NCI-H1417 treated with DMSO at 0.1 percent for 48 hours (cell line): ENCODE measurements at places on chromosomes 6 and 20.

DNA sequence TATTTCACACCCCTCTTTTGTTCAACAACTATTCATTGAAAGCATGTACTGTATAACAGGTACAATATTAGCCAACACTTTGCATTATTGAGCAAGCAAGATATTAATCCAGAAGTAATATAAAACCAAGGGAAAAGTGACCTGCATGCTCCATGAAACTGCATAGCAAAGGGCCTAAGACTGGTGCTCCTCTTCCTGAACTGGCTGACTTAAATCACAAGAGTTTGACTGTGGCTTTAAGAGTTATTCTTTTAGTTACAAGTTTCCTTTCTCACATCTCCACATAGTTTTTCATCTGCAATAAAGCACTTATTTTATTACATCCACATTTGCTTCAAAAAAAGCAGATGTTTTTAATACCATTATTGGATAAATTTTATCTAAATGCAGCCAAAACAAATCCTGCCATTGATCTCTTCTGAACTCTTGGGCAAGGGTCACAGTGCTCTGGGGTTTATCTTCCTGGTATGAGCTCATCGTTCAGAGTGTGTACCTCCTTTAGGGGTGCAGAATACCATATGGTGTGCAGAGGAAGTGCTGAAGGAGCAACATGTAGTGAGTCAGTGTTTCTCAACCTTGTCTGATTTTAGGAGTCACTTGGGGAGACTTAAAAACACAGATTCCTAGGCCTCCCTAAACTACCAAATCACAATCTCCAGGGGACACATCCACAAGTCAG lies 1225.9 kb upstream of the MAP3K7 start:
- DNase-seq, result no peak

DNA sequence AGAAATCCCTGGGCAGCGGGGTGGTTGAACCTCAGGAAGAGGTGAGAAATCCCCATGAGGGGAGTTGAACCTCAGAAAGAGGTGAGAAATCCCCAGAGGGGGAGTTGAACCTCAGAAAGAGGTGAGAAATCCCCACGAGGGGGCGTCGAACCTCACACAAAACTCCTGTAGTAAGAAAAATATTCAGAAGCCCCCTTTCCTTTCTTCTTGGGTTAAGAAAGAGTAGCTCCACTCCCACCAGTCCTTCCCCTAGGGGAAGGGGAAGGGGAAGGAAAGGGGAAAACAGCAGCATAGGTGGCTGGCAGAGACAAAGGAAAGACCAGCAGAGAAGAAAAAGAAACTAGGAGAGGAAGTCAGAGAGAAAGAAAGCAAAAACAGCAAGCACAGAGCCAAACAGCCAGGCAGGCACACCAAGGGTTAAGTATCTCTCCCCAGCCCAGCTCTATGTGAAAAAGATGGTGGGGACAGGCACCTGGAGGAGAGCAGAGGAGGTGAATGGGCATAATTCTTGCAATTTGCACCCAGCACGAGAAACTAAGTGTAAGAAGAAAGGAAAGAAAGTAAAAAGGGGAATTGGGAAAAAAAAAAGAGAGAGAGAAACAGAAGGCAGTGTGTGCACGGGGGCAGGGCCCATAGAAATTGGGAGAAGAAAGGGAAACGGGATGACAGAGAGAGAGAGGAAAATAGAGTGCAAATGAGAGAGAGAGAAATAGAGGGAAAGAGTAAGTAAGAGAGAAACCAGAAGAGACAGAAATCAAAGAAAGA lies 88.2 kb downstream of the PLG start:
- no peak for DNase-seq

GRCh38 chr6:170089963-170090362 lies 200.9 kb downstream of the DLL1 start:
- DNase-seq, result no peak

- no peak for DNase-seq
Observed at GRCh38 chr6:52305948-52306767, 21.6 kb upstream of the MCM3 start.

DNA sequence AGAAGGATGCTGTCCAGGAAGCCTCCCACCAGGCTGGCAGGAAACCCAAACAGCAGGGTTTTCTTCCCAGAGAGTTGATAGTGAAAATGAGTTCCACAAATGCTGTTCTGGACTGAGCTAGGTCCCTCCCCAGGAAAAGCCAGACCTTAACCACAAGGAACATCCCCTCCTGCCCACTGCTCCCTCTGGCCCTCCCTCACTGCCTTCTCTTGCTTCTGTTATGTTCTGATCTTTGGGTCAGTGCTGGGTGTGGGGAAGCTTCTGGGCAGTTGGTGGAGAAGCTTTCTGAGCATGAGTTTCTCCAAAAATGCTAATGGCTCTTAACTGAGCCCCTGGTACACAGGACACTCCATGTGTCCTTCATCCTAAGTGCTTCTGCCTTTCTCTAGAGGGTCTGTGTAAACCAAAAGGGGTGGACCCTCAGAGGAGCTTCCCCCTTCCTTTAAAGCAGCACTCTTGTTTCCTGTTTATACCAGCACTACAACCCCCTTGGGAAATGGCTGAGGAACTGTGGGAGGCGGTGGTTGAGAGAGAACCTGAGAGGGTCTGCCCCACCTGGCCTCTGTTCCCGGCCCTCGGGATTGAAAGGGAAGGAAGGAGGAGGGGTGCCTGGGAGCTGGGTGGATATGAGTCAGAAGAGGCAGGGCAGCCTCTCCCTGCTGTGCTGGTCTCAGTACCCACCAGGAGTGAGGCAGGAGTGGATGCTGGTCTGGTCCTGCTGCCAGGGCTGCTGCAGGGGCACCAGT lies 42.0 kb downstream of the CDS2 start:
- peak; percentile 23 for DNase-seq

DNA sequence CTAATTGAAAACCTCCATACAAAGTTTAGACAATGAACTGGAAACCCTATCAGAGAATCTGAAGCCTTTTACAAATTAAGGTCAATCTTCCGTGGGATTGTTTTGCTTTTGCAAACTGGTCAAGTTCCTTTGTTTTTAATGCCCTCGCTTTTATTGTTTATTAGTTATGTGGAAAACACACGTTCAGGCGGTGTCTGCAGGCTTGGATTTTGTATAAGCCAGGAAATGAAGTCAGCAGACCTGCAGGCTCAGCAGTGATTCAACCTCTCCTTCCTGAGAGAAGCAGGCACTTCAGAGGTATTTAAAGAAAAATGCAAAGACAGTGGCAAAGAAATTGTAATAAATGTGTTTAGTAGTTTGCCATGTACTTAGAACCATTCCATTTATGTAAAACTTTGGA lies 103.4 kb upstream of the PDE10A start:
- DNase-seq, result no peak

DNA sequence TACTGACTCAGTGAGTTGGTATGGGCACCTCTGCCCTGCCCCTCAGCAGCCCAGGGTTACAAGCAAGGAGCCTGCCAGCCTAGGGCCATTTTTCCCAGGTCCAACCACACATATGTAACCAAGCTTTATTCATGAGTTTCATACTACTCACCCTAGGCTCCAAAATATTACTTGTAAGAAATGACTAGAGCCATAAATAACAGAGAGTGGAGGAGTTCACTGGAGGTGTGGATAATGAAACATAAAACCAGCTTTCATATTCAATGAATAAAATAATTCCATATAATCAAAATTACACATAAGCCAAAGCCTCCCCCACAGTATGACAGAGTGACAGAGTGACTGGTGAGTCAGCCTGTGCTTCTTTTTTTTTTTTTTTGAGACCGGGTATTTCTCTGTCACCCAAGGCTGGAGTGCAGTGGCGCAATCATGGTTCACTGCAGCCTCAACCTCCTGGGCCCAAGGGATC lies 229.8 kb upstream of the SASH1 start:
- DNase-seq, result no peak

DNA sequence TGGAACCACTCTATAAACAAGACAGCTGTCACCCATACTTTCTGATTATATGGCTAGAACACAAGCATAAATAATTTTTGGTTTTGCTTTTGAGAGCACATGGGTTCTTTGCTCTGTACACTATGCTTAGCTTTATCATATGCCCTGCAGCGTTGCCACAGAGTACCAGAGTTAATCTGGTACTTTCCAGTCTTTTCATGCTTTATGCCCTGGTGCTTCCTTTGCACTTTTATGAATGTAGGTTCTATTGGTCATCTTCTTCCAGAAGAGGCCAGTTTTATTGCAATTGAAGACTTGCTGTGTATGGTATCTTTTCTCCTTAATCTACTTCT lies 20.8 kb downstream of the SHLD1 start:
- no peak for DNase-seq

DNA sequence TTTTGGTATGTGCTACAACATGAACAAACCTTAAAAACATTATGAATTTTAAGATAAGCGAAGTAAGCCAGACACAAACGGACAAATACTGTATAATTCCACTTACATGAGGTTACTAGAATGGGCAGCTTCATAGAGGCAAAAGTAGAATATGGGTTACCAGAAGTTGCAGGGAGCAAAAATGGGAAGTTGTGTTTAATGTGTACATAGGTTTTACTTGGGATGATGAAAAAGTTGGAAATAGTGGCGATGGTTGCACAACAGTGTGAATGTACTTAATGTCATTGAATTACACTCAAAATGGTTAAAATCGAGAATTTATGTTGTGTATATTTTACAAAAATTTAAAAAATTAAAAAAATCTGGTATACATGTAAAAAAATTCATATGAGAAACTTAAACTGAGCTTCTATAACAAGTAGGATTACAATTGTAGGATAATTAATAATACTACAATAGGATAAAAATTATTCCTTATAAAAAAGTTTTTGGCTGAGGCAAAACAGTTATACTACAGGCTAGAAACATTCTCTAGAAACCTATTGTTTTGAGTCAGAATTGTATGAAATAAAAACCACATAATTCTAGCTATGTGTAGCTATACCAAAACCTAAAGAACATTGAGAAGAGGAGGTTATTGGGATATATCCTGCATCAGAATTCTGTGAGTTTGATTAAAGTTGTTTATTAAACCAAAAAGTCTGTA lies 24.8 kb upstream of the DYNLRB1 start:
- DNase-seq, result no peak

GRCh38 chr20:33976959-33977358 lies 16.8 kb upstream of the RALY start:
- DNase-seq, result no peak

GRCh38 chr20:50247196-50248094 lies 56.8 kb downstream of the CEBPB start:
- DNase-seq, result no peak

DNA sequence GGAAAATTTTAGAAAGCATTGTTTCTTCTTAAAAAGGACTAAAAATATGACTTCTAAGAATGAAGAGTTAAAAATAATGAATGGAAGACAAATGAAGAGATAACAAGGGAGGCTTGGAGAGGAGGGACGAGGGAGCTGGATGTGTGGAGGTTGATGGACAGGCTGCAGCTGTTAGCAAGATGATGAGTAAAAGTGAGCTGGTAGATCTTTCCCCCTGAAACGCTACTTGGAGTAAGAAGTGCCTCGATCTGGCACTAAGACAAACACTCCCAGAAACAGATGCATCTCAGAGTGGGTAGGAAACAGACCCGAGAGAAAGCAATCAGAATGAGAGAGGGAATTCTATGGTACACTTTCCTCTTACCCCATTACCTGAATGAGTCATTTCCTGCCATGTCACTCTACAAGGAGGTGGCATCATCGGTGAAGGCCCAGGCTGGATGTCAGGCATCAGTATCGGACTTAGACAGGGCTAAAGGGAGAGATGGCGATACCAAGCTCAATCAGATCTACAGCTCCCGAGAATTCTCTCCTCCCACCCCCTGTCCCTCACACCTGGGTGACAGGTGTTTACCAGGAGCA lies 154.1 kb upstream of the BMP2 start:
- DNase-seq, result no peak

GRCh38 chr6:32154514-32155161 lies 697 bp downstream of the PPT2 start:
- DNase-seq, result no peak

DNA sequence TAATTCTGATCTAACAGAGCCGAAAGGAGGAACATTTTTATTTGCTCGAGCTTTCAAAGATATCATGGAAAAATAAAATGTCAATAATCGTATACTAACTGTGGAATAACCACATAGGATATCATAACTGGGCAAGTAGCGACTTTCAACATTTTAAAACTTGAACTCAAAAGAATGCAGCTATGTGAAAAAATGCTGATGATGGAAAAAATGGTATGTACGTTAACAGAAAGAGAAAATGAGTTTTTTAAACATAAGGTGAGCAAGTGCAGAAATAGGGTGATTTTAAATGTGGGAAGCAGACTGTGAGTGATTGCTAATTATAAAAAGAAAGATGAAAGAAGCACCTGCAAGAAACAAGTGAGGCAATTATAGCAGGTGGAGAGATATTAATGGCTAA lies 238.3 kb upstream of the HSF2 start:
- DNase-seq, result no peak

- no peak for DNase-seq
Observed at GRCh38 chr20:21614980-21615379, 90.5 kb upstream of the PAX1 start.

DNA sequence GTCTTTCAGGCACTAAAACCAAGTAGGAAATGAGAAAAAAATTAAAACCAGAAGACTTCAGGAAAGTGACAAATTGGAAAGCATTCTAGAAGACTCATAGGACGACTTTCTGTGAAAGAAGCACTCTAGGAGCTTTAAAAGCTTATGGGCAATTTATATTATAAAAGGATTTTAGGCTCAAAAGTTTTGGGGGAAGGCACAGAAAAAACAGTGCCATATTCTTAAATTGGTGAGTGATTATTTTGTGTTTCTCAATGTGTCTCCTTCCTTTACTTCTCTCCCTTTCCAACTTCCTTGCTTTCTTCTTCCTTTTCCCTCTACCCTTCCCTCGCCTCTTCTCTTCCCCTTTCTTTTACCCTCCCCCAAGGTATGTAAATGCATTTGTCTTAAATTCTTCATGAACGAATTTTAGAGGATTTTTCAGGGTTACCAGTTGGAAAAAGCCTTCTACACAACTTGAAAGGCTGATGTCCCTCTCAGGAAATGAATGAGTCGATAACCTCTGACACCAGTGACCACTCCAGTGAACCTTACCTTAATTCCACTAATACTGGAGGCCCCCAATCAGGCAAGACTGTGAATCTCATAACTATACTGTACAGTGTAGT lies 2.6 kb upstream of the LIN28B start:
- DNase-seq, result no peak

GRCh38 chr6:73487473-73487872 lies 25.9 kb downstream of the MTO1 start:
- DNase-seq, result no peak

- DNase-seq, result no peak
Observed at GRCh38 chr6:112061605-112062004, 7.7 kb downstream of the CCN6 start.

GRCh38 chr6:43383021-43383667 lies 13.7 kb upstream of the ZNF318 start:
- DNase-seq, result no peak

DNA sequence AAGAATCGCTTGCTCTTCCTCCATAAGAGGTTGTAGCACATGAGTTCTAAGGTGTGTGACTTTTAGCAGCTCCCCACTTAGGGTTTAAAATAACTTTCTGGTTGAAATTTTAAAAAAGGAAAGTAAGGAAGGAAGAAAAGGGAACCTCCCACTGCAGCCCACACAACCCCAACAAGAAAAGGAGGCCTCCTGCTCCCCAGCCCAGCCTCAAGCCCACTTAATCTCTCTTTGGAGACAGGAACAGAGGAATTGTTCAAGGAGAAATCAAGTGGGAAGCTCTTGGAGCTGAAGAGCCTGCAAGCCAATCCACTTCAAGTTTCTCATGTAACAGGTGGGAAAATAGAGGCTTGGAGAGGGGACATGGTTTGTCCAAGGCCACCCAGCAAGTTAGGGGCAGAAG lies 39.1 kb upstream of the PREX1 start:
- no peak for DNase-seq

GRCh38 chr20:61667056-61667792 lies 398.5 kb downstream of the TAF4 start:
- no peak for DNase-seq
